CD4-positive, alpha-beta T cell treated with Interleukin-12 subunit alpha and Interleukin-12 subunit beta, for 1 hour (primary cell): ENCODE measurements at places on chromosomes 16 and 17.

- DNase-seq, result no peak
Observed at GRCh38 chr17:41393826-41394225, 3.6 kb downstream of the KRT31 start.

GRCh38 chr16:62225675-62226074 lies 189.4 kb upstream of the CDH8 start:
- peak; percentile 7 for DNase-seq

- no peak for DNase-seq
Observed at GRCh38 chr16:1192384-1193073, 32.5 kb downstream of the TPSG1 start.

DNA sequence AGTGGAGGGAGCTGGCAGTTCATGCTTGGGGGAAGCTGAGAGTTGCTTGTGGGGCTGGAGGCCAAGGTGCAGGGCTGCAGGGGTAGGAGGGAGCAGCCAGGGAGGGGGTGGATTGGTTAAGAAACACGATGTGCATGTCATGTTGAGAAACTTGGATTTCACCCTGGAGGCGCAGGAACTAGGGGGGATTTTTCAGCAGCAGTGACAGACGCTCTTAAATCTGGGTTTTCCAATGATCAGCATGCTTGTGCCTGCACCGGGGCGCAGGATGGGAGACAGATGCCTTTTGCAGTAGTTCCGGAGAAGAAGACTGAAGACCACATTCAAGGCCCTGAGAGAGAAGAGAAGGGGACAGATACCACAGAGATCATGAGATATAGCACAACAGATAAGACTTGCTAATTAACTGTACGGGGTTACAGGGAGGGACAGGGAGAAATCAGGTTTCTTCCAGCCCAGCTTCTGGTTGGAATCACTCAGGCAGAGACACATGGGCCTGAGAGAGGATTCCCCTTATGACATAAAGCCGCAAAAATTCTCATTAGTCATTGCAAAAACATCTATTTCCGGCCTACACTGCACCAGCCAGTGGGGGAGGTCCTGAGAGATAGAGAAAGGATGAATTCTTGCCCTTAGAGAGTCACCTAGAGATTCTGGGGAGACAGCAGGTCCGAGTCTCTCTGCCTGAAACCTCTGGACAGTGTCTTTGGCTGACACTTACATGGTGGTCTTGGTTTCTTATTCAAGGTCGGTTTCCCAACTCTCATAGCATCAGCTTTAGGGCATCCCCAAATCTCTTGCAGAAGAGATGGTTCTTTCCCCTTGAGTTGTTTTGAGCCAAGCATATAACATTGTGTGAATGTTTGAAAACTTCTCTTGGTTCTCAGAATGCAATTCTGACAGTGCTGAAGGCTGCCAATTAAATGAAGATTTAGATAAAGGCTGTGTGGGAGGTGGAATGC lies 27.1 kb downstream of the CDH13 start:
- peak; percentile 73 for DNase-seq

- DNase-seq, result no peak
Observed at GRCh38 chr17:17810084-17810894, 26.5 kb downstream of the SREBF1 start.

DNA sequence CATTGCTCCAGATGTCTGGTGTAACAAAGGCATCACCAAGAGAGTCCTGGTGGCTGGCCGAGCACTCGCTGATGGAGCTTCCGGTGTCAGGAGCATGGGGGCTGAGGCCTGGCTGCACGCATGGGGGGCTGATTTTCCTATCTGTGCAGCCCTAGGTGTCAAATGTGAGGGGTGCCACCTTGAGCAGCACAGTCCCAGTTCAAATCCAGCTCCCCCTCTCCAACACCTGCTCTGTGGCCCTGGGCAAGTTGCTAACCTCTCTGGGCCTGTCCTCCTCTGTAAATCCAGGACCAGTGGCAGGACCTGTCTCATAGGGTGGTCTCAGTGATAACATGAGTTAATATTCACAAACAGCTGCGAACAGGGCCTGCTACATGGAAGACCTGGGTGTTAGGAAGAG lies 12.9 kb downstream of the ENPP7 start:
- DNase-seq, result no peak

DNA sequence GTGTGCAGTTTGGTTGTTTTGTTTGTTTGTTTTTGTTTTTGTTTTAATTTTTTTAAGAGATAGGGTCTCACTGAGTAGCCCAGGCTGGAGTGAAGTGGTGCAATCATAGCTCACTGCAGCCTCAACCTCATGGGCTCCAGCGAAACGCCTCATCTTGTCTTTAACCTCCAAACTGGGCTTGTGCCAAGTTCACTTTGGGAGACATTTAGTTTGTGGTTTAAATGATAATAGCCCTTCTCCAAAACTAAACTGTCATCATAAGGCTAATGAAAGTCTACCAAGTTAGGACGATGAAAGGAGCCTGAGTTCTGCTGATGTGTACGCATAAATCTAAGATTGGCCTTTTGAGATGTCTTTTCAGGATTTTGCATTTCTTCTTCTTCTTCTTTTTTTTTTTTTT lies 6.5 kb upstream of the CARD14 start:
- DNase-seq, result no peak

- no peak for DNase-seq
Observed at GRCh38 chr17:78831688-78832540, 8.7 kb downstream of the USP36 start.
